ENCODE measurements at places on chromosomes 3 and 15.

GRCh38 chr3:114792159-114792918, 354.7 kb downstream of the ZBTB20 start:
- DNase-seq, result no peak

DNA sequence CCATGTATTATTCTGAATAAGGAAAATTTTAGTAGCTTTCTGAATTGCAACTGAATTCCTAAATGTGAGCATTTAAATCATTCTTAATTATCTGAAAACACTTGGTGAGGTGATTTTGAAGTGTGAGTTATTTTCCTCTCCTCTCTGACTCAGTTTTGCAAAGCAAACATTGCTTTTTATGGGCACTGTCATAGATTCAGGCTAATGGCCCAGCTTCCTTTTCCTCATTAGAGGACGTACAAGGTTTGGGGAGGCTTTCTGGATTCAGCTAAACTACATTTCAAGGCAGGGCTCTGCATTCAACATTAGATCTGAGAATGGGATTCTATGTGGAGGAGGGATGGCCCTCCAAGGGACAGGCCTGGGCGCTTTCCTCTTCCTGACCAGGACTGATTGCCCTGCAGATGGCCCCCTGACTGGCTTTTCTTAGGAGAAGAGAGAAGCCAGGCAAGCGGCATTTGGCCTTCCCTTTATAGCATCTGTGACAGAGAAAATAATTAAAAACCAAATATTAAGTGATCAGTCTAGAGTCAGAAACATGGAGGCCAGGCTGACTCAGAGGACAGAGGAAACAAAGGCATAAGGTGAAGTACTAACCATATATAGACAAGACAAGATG, 53.0 kb upstream of the STXBP5L start:
- DNase-seq, result no peak

- DNase-seq, result no peak
Observed at GRCh38 chr3:87227835-87228144, 681 bp downstream of the CHMP2B start.

- DNase-seq, result no peak
Observed at GRCh38 chr3:27596334-27596841, 112.2 kb upstream of the SLC4A7 start.

- DNase-seq, result peak; percentile 50
Observed at GRCh38 chr3:50450209-50450921, 53.1 kb downstream of the CACNA2D2 start.
